ENCODE measurements at places on chromosomes 6 and 20.

- DNase-seq: no peak
Observed at GRCh38 chr6:79073888-79074287, 4.2 kb downstream of the PHIP start.

DNA sequence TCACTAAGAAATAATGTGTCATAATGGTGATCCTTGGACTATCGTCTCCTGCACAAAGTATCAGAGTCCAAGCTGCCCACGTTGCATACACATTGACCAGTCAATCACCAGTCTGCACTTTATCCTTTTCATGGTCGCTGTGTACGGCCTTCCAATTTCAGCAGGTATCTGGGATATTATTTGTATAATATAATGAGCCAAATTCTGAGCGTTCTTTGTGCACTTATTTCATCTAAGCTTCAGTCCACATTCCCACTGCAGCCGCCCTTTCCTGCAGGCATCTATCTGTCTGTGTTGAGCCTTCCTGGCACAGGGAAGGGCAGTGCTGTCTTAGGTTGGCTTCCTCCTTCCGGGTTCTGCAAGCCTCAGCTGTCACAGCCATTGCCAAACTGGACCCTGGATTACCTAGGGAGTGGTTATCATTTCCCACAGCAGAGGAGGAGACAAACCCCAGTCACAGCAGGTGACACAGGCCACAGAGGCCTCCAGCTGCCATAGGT, 174.3 kb downstream of the TTLL2 start:
- DNase-seq: no peak

- peak; percentile 8 for DNase-seq
Observed at GRCh38 chr6:132259070-132259469, 142.2 kb downstream of the MOXD1 start.

DNA sequence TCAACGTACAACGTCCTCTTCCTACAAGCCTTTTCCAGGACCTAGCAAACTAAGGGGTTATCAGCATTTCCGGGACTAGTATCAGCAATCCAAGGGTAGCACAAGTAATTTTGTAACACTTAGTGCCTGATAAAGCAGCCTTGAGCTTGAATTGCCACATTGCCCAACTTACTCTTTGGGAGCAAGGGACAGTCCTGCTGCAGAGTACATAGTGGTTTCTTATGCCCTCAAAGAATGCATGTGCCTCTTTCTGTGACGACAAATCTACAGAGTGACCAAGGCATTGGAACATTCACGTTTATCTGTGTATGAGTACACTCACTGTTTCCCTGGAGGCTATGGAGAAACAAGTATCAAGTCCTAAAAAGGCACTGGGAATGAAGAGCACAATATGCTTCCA, 3.2 kb upstream of the ID4 start:
- no peak for DNase-seq

DNA sequence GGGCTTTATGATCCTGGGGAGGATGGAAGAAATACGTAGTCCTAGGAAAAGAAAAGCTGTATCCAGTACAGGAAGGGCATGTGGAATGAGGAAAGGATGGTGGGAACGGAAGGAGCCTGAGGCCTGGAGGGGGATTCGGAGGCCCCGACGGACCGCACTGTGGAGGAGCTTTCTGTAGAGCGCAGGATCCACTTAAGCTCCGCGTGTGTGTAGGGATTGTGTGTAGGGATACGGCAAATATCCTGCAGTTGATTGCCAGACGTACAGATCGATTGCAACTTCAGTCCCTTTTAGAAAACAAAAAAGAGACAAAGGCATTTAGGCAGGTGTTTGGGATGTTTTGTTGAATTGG, 32.6 kb upstream of the JAG1 start:
- DNase-seq: no peak

DNA sequence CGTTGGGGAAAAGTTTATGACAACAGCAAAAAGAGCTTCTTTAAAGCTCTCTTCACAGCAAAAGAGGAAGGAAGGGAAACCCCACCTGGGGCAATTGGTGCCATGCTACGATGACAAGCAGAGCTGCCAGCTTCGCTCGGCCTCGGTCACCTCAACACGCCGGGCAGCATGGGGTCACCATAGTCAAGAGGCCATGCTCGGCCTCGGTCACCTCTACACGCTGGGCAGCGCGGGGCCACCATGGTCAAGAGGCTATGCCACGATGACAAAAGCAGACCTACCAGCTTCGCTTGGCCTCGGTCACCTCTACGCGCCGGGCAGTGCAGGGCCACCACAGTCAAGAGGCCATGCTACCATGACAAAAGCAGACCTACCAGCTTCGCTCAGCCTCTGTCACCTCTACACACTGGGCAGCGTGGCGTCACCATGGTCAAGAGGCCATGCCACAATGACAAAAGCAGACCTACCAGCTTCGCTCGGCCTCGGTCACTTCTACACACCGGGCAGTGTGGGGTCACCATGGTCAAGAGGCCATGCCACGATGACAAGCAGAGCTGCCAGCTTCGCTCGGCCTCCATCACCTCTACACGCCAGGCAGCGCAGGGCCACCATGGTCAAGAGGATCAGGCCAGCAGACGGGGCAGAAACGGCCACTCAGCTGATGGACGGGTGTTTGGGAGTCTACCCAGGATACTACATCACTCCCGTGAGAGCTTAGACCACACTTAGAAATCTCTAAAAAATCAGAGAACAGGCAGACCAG, 12.1 kb downstream of the APMAP start:
- no peak for DNase-seq

GRCh38 chr6:139801571-139802321, 427.3 kb upstream of the CITED2 start:
- no peak for DNase-seq

DNA sequence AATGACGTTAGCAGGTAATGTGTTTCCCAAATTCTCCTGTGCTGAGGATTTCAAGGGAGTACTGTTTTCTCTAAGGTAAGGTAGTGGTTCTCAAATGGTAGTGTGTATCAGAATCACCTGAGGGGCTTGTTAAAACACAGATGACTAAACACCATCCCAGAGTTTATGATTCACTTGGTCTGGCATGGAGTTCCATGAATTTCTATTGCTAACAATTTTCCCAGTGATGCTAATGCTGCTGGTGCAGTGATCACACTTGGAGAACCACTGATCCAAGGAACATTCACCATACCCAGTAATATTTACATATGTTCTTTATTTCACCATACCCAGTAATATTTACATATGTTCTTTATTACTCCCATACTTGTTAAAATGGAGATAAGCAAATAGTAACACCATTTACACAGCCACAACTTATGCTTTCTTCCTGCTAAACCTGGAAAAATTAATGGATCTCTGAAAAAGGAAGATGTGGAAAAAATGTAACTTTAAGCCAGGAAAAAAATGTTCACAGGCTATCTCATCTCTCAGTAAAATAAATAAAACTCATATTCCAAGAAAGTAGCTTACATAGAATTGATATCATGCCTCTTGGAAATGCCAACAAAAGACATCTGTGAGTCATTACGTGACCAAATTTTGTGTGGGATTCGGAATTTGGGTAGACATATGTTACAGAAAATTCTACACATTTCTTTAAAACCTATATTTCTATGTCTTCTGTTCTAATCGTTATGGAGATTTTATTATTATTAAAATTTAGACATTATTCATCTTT, 129.5 kb downstream of the MMUT start:
- no peak for DNase-seq

GRCh38 chr6:168125429-168126001, 46.5 kb upstream of the FRMD1 start:
- no peak for DNase-seq
